ENCODE measurements at places on chromosomes 3 and 15.

DNA sequence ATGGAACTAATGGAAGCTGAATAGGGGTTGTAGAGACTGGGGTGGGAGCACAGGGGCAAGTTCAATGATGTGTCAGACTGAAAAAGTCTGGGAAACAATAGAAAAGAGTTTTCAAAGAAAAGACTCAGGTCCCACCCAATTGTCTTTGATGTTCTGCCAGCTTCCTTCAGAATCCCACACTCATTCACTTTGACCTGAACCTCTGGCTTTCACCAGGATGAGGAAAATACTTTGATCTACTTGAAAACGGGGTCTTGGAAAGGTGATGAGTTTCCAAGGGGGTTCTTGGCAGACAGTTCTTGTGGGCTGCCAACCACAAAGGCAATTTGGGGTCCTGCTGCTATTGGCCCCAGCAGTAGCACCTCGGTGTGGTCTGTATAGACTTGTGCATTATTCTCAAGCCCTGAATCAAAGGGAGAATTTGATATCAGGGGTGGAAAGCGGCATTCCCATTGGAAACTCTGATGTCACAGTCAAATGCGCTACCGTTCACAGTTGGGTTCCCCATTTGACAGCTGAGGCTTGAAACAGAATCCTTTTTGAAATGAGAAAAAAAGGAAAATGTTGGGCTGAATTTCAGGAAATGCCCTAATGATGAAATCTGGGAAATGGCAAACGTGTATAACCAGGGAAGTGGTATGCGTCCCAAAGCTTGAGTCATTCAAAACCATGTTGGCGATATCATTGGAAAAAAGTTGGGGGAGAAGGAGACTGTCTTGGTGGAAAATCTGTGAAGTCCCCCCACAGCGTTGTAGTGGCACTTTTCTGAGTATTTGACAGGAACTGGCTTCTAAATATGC is 229.2 kb upstream of the LRTM1 start:
- H3K4me3 ChIP-seq = no peak overlapping the region
- H3K27ac ChIP-seq = no peak overlapping the region
- no peaks in the 10 kb centered on the region for H3K36me3 ChIP-seq
- DNase-seq = no peak

GRCh38 chr3:155843569-155843968 is 10.7 kb downstream of the SLC33A1 start:
- no peaks in the 10 kb centered on the region for H3K27me3 ChIP-seq
- no peak overlapping the region for H3K4me3 ChIP-seq
- H3K4me1 ChIP-seq = peaks cover 24% of the 10 kb centered on the region
- no peak overlapping the region for H3K27ac ChIP-seq
- peaks cover 5% of the 10 kb centered on the region for H3K36me3 ChIP-seq

DNA sequence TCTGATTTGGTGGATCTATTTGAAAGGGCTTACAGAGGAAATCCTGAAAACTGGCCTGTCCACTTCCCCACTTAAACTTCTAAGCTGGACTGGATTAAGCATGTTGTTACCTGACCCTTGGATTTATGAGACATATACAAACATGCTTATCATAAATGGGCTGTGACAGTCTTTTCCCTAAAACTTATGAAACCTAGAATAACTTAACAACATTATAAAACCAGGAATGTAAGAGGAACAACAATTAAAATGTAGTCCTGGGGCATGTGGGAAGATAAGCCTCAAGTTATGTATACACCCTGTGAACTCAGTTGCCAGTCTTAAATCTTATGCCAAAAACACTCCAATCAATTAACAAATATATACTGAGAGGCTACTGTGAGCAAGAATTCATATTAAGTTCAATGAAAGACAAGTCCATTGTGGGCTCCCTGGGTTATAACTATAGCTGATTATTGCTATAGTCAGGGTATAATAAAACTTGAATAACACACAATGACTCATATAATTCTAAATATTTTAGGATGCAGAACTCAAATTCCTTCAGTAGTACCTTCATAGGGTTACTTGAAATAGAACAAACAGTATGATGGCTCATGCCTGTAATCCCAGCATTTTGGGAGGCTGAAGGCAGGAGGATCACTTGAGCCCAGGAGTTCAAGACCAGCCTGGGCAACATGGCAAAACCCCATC is 87.2 kb upstream of the PPIB start:
- no peak overlapping the region for H3K4me3 ChIP-seq
- no peak for DNase-seq
- H3K36me3 ChIP-seq = no peaks in the 10 kb centered on the region
- no peak overlapping the region for H3K27ac ChIP-seq
- H3K4me1 ChIP-seq = no peaks in the 10 kb centered on the region

DNA sequence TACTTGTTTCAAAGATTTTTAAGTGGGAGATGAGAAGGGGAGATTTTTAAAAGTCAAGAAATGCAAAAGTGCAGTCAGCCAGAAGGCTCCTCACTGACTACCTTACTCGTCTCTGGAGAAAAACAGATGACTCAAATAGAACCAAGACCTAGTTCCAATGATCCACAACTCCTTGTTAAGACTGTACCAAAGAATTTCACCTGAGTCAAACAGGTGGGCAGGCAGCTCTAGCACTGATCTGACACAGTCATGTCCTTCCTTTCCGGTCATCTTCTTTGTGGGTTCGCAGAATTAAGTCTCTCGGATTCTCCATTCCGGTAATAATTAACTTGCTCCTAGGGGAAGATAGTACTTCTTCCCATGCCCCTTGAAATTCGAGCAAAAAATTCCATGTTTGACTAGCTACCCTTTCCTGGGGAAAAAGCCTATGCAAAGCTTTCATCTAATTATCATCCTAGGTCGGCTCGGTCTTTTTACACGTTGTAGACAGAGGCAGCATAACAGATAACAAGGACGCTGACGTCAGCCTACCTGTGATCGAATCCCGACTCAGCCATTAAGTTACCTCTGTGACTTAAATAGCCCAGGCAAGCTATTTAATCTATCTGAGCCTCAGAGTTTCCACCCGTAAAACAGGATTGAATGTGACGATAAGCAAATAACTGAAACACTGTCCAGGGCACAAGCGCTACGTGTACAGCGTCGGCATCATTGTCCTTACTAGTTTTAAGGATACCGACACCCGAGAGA is 758 bp downstream of the SELENOK start:
- peak overlapping the region; percentile 88 for H3K4me3 ChIP-seq
- H3K36me3 ChIP-seq = peaks cover 16% of the 10 kb centered on the region
- DNase-seq = peak; percentile 76
- H3K4me1 ChIP-seq = peaks cover 21% of the 10 kb centered on the region
- peak overlapping the region; percentile 92 for H3K27ac ChIP-seq
- H3K27me3 ChIP-seq = no peaks in the 10 kb centered on the region

DNA sequence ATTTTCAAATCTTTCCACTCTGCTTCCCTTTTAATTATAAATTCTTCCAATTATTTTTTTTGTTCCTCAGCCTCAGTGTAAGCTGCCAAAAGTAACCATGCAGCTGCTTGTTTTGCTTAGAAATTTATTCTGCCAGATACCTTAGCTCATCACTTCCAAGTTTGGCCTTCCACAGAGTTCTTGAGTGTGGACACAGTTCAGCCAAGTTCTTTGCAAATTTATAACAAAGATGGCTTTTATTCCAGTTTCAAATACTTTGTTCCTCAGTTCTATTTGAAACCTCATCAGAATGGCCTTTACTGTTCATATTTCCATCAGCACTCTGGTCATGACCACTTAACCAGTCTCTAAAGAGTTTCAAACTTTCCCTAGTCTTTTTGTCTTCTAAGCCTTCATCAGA is 10.3 kb downstream of the RTP1 start:
- no peak for DNase-seq
- H3K4me1 ChIP-seq = no peaks in the 10 kb centered on the region
- no peak overlapping the region for H3K4me3 ChIP-seq
- H3K27ac ChIP-seq = no peak overlapping the region

GRCh38 chr15:50055750-50056157 is 63.3 kb downstream of the ATP8B4 start:
- no peaks in the 10 kb centered on the region for H3K4me1 ChIP-seq
- H3K27me3 ChIP-seq = no peaks in the 10 kb centered on the region
- H3K27ac ChIP-seq = no peak overlapping the region
- H3K36me3 ChIP-seq = no peaks in the 10 kb centered on the region

GRCh38 chr3:45647148-45647619 is 42.0 kb upstream of the SACM1L start:
- H3K27ac ChIP-seq = no peak overlapping the region
- peaks cover 7% of the 10 kb centered on the region for H3K36me3 ChIP-seq
- no peak overlapping the region for H3K4me3 ChIP-seq
- H3K4me1 ChIP-seq = peaks cover 6% of the 10 kb centered on the region

- H3K4me1 ChIP-seq = peaks cover 13% of the 10 kb centered on the region
- no peaks in the 10 kb centered on the region for H3K27me3 ChIP-seq
- peaks cover 91% of the 10 kb centered on the region for H3K36me3 ChIP-seq
- no peak overlapping the region for H3K27ac ChIP-seq
Observed at GRCh38 chr3:187072102-187072501, 67.2 kb downstream of the RPL39L start.

DNA sequence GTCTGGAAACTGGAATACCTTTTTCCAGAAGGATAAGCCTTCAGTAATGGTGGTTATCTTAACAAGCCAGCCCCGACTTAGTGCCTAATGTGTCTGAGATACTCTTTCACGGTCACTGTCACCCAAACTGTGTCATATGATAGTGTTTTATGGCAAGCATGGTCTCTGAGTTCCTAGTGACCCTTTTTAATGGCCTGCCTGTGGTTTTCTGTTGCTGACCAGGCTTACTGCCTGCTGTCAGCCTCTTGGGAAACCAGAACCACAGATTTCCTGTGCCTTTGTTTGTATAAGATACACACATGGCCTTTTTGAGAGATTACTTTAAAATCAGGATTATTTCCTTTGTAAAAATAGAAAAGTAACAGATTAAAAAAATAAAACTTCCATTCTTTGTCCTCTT is 22.4 kb downstream of the HPS3 start:
- H3K4me3 ChIP-seq = no peak overlapping the region
- H3K27me3 ChIP-seq = no peaks in the 10 kb centered on the region
- peaks cover 3% of the 10 kb centered on the region for H3K4me1 ChIP-seq
- no peak for DNase-seq
- H3K27ac ChIP-seq = no peak overlapping the region

DNA sequence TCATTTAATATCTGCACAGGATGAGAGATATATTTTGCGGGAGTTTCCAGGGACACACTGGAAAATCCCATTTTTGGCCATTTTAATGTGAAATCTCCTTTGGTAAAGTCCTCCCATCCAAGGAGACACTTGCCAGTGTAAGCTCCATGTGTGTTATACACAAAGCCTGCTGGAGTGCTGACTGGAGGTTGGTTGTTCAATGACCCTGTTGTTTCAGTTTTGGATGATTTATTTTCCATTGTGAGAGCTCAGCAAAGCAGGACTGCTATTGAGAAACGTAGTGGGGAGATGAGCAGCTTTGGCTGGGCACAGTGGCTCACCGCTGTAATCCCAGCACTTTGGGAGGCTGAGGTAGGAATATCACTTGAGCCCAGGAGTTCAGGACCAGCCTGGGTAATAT is 127.7 kb downstream of the NUP210 start:
- no peak overlapping the region for H3K27ac ChIP-seq
- no peak overlapping the region for H3K4me3 ChIP-seq
- no peaks in the 10 kb centered on the region for H3K36me3 ChIP-seq
- no peak for DNase-seq
- H3K4me1 ChIP-seq = no peaks in the 10 kb centered on the region
- H3K27me3 ChIP-seq = peaks cover 12% of the 10 kb centered on the region

- H3K36me3 ChIP-seq = no peaks in the 10 kb centered on the region
- no peak overlapping the region for H3K4me3 ChIP-seq
- H3K27ac ChIP-seq = no peak overlapping the region
- no peak for DNase-seq
- peaks cover 4% of the 10 kb centered on the region for H3K27me3 ChIP-seq
Observed at GRCh38 chr3:42807929-42808328, 1.3 kb upstream of the ACKR2 start.

GRCh38 chr3:183180110-183180783 is 17.7 kb upstream of the LAMP3 start:
- peaks cover 18% of the 10 kb centered on the region for H3K27me3 ChIP-seq
- no peak overlapping the region for H3K4me3 ChIP-seq
- H3K4me1 ChIP-seq = peaks cover 14% of the 10 kb centered on the region
- no peaks in the 10 kb centered on the region for H3K36me3 ChIP-seq
- no peak for DNase-seq

DNA sequence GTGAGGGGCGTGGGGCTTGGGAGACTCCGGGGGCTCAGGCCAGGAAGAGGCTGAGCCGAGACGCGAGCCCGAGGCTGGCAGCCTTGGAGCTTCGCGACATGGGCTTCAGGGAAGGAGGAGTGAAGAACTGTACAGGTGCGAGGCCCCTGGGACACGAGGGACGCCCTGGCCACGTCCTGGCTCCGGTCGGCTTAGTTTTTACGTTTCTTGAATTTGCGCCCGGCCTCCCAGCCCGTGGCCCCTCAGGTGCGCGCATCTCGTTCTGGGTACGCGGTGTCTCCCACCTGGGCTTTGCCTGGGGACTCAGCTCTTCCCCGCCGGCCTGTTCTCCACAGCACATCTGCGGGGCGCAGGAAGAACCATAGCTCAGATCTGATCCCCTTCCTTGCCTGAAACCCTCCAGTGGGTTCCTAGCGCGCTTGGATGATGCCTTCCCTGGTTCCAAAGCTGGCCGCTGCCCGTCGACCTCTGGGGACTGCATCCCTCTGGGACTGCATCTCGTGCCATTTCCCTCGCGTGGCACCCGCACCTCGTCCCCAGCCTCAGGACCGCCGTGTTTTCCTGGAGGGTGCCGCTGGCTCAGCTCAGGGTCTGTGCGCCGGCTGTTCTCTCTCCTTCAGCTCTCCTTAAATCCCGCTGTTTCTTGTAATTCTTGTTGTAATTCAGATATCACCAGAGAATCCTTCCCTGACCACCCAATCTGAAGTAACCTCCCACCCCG is 614 bp downstream of the CHCHD6 start:
- H3K36me3 ChIP-seq = no peaks in the 10 kb centered on the region
- peaks cover 4% of the 10 kb centered on the region for H3K27me3 ChIP-seq
- DNase-seq = no peak
- H3K27ac ChIP-seq = no peak overlapping the region
- H3K4me1 ChIP-seq = peaks cover 19% of the 10 kb centered on the region
- peak overlapping the region; percentile 81 for H3K4me3 ChIP-seq

DNA sequence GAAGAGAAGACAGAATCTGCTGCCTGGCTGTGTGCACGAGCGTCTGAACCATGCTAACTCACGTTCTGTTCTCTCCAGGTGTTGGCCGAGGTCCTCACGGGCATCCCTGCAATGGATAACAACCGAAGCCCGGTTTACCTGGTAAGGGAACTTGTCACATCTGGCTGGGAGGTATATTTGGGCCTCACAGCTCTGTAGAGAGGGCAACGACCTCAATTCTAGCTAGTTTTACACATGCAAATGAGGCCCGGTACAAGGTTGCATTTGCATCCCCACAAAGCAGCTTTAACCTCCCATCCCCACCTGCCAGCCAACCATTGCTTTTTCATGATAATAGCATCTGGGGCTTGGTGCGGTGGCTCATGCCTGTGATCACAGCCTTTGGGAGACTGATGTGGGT is 22.0 kb upstream of the TATDN2 start:
- H3K27ac ChIP-seq = no peak overlapping the region
- H3K4me1 ChIP-seq = peaks cover 63% of the 10 kb centered on the region
- no peak overlapping the region for H3K4me3 ChIP-seq
- DNase-seq = no peak

All from CD4-positive, alpha-beta T cell (primary cell).